ENCODE measurements at places on chromosomes 1 and 21.
A peak's percentile ranks its signal among the peaks of the same experiment; 100 is the strongest.

- no peak for DNase-seq
These were observed 37.0 kb downstream of the DMAP1 start for GRCh38 chr1:44250068-44250781.

DNA sequence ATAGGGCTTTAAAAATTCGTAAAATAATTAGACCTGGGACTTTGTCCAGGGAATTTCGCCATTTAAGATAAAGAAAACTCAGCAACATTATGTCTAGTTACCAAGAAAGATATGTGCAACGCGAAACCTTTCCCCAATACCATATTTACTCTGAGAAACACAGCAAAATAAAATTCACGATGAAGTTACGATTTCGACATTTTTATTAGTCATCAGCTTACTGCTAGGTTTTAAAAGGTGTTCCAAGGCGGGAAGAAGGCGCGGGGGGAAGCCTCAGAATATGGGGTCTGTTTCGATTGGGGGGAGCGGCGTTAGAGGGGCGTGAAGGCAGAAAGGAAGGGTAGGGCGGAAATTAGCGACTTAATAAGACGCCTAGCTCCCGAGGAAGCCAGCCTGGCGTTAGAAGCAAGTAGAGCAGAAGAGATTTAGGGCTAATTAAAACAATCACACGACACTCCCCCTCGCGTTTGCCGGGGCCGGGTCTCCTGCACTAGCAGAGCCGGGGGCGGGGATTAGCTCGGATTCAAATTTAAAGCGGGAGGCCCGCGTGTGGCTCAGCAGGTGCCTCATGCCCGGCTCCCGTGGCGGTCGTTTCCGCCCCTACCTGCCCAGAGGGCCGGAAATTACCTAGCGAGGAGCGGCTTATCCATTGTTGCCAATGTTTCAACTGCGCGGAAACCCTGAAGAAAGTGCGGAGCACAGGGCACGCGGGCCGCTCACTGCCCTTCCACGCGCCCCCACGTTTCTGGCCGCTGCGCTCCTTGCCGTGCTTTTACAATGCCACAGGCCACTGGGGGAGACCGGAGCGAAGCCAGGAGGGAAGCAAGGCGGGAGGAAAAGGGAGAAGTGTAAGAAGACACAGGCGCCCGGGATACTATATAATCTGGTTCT lies 795 bp upstream of the POU2F1 start:
- DNase-seq = peak; percentile 89

GRCh38 chr1:245765230-245766000 lies 610.6 kb downstream of the KIF26B start:
- DNase-seq = no peak

- DNase-seq = no peak
These were observed at the start of gene S100A16 for GRCh38 chr1:153612755-153613331. S100A16 (minus strand) TSS chr1:153613137; CDS start chr1:153608151, 4,986 bp downstream.

DNA sequence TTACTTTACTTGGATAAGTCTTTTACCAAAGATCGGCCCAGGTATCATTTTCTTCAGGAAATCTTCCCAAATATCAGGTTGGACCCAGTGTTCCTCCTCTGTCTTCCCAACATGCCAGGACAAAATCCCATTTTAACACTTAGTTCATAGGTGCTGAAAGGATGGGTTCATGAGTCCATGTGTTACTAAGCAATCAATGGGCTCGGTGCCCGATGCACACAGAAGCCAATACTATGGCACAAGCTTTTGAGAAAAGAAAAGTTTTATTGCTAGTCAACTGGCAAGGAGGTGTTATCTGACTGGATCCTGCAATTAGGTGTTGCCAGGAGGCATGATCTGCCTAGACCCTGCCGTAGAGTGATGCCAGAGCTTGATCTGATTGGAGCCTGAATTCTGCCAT lies 133.3 kb upstream of the SLC44A3 start:
- DNase-seq = no peak

GRCh38 chr1:23394684-23395083 lies 25.0 kb upstream of the ZNF436 start:
- DNase-seq = no peak

- no peak for DNase-seq
These were observed 17.4 kb downstream of the ZNF326 start for GRCh38 chr1:90012300-90012699.

DNA sequence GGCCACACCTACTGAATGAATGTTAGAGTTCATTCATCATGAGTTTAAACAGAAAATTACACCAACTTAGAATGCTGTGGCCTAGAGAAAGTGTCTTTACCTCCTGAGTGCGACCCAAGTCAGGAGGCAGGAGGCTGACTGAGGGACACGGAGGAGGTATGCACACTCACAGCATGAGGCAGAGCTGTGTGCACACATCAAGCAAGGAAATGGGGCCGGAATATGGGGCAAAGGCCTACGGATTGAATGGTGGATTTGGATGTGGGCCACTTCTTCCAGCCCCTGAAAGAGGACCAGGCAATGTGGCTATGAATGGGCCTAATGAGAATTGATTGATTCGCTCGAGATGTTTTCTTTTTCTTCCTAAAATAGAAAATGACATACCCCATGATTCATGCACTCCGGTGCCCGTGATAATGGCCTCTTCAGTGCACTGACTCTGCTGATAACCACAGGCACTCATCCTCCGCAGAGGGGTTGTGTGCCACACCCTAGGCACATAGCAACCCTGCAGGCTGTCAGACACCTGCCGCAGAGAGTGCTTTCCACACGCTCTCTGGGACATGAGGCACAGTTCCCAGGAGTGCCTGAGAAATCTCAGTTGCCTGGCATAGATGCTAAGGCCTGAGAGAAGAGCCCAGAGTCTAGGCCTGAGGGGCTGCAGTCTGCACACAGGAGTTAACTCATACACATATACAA lies 155.5 kb downstream of the GLUL start:
- DNase-seq = no peak

GRCh38 chr1:22527555-22528296 lies 35.6 kb upstream of the EPHA8 start:
- DNase-seq = peak; percentile 19

GRCh38 chr1:228169345-228169744 lies 3.7 kb downstream of the IBA57 start:
- DNase-seq = no peak

- no peak for DNase-seq
These were observed 137.4 kb downstream of the FAM78B start for GRCh38 chr1:166029196-166029945.

DNA sequence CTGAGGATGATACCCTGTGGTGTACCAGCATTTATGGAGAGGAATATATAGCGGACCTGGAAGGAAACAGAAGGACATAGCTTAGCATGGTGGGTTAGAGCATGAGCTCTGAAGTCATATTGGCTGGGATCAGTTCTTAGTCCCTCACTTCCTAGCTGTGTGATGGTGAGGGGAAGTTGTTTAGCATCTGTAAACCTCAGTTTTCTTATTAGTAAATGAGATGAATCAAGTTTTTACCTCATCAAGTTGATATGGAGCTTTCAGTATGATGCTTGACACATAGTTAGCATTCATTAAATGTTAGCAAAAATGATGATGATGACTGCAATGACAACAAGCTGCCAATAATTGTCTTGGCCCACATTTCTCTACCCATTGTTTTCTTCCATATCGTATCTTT lies 84.8 kb downstream of the NEK7 start:
- DNase-seq = no peak

DNA sequence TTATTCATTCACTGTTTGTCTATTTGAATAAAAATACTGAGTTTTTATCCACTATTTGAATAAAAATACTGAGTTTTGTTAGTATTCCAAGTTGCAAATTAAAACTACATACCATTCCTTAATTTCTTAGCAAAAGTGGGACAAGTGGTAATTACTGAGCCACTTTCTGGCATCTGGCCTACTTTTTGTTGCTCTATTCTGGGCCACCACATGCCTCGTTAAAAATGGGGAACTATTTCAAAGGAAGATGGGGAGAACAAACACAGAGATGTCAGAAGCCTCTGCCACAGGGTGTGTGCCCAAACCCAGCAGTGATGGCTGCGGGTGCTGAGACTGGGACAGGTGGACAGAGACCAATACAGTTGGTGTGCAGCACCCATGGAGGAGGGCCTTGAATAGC lies 14.6 kb downstream of the PIGP start:
- no peak for DNase-seq

DNA sequence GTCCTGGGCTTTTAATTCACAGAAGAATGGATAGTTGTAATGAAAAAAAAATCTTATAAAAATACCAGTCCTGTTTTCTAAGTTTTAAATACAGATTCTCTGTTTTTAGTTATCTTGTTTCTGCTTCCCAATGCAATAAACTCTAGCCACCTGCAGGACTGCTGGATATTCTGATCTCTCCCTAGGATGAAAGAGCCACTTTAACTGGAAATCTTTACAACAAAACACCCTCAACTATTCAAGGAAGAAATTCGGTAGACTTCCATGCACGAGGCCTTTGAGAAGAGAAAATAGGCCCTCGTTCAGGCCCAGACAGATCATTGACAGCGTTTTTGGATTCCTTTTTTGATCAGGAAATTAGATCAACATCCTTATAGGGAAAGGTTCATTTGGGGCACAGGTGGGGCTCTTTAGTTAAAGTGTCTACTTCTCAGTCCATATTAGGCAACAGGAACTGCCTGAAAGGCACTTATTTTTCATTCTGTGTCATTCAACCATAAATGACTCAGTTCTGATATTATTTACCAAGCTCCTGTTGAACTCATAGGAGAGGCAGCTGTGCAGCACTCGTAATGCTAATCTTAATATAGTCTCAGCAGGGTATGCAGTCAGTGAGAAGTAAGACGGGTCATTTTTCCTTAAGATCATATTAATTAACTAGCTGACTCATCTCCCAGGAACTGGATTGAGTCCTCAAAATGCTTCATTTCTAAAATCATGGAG lies 71.1 kb upstream of the ERRFI1 start:
- peak; percentile 92 for DNase-seq

DNA sequence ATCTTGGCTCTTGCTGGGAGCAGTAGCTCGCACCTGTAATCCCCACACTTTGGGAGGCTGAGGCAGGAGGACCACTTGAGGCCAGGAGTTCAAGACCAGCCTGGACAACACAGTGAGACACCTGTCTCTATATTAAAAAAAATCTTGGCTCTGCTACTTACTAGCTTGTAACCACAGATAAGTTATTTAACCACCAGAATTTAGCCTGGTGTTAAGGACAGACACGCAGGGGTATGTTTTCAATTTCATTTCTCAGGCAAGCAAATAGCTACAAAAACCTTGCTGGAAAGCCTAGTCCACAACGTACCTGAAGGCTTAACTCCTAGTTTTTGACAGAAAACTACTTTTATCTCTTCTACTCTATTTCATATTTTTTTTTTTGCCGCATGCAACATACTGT lies 24.8 kb upstream of the GFI1 start:
- no peak for DNase-seq

DNA sequence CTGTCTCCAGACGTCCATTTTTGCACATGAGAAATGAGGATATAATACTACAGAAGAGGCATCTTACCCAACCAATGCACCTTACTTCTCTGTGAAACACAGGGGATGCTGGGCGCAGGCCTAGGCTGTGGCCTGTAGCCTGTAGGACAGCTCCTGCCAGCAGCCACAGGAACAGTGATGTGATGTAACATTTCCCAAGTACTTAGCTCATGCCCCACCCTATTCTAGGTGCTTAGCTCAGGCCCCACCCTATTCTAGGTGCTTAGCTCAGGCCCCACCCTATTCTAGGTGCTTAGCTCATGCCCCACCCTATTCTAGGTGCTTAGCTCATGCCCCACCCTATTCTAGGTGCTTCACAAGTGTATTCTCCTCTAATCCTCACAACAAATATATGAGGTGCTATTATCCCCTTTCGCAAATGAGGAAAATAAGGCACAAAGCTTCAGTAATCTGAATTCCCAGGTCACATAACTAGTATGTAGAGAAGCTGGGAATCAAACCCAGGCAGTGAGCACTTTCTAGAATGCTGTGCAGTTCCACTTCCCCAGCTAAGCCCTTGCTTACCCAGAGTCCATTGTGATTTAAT lies 4.6 kb upstream of the NAXE start:
- no peak for DNase-seq

GRCh38 chr1:151534662-151535278 lies 5.3 kb upstream of the TUFT1 start:
- DNase-seq = no peak

GRCh38 chr1:111990878-111991718 lies 1.6 kb upstream of the KCND3 start:
- DNase-seq = peak; percentile 53

GRCh38 chr1:60091195-60091715 lies 17.7 kb upstream of the C1orf87 start:
- no peak for DNase-seq

DNA sequence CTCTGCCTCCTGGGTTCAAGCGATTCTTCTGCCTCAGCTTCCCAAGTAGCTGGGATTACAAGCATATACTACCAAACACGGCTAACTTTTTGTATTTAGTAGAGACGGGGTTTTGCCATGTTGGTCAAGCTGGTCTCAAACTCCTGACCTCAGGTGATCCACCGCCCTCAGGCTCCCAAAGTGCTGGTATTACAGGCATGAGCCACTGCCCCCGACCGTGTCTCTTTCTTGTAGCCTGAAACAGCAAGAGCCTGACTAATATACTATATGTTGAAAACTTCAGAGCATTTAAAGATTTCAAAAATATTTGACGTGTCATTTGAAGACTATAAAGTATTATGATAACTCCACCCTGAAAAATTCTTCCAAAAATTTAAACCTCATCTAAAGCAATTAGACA lies 71.7 kb upstream of the ZNF648 start:
- no peak for DNase-seq

DNA sequence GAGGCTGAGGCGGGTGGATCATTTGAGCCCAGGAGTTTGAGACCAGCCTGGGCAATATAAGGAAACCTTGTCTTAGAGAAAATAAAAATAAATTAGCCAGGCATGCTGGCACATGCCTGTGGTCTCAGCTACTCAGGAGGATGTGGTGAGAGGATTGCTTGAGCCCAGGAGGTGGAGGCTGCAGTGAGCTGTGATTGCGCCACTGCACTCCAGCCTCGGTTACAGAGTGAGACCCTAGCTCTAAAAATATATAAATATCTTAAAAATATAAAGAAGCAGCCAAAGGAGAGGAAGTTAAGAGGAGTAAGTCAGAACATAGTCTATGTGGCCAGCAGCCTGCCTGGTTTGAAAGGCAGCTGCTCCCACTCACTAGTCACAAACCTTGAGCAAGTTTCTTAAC lies 4.5 kb upstream of the IL10RB start:
- no peak for DNase-seq

- no peak for DNase-seq
These were observed 244.5 kb downstream of the GPR52 start for GRCh38 chr1:174692313-174692712.

GRCh38 chr1:218529646-218530300 lies 184.6 kb downstream of the TGFB2 start:
- no peak for DNase-seq

DNA sequence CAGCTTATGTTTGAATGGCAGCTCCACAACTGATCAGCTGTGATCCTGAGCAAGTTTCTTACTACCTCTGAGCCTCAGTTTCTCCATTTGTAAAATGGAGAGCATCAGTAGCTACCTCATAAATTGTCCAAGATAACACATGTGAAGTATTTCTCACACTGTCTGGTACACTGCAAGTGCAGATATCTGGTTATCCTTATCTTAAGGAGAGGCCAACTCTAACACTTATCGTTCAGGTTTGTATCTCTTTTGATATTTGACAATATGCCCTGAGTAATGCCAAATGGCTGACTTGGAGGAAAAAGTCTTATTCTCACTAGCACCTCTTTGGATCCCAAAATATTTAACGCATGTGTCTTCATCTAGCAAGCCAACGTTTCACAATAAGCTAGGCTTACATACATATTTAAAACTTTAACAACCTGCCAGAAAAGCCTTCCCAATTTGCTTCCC lies 2.7 kb downstream of the CSRP1 start:
- no peak for DNase-seq

- DNase-seq = no peak
These were observed 3.9 kb upstream of the IL24 start for GRCh38 chr1:206893380-206893779.

Measured in NCI-H524 treated with DMSO at 0.1 percent for 48 hours (cell line).